ENCODE measurements at places on chromosomes 7 and 10.

DNA sequence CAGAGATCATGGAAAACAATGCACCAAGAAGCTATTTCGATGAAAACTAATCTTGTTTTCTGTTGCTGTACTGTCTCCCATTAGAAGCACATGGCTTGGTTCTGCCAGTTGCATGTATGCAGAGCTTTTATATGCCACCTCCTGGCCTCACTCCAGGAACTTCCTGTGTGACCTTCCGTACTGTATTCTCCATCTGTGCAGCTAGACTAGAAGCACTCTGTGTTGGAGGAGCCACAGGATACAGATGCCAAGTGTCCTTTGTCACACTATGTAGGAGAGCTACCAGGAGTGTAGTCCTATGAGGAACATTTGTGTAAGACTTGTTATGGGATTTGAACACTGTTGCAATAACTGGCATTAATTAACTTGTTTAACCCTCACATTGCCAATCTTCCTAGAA is 503.5 kb upstream of the TPK1 start:
- DNase-seq: no peak

- DNase-seq: no peak
These were observed 58.3 kb upstream of the COMTD1 start for GRCh38 chr10:75294031-75294437.

- no peak for DNase-seq
These were observed 30.4 kb downstream of the RUNDC3B start for GRCh38 chr7:87658553-87658952.

- no peak for DNase-seq
These were observed 574.8 kb downstream of the ETV1 start for GRCh38 chr7:13414661-13415107.

GRCh38 chr10:65805511-65805910 is 1120.3 kb upstream of the LRRTM3 start:
- no peak for DNase-seq

DNA sequence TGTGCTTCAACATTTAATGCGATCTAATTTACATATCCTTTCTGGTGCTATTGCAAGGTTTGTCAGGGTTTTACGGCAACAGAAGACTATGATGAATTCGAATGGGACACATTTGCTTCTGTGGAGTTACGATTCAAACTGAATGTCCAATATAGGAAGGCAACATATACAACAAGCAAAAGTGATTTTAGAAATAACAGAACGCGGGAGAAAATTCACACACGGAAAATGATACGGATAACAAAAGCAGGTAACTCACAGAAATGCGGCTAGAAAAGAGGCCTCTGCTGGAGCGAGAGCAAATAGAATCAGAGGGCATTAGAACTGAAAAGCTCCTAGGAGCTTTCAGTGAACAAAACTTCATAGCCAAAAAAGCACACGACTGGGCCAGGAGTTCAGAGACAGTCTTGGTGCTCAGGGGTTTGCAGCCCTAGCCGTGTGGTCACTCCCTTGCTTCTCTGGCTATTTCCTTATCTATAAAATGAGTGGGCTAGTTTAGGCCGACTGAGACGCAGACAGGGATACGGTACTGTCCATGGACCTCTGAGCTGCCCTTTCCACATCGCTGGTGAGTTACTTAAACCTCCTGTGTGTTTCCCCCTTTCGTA is 557 bp upstream of the TAX1BP1 start:
- DNase-seq: no peak

DNA sequence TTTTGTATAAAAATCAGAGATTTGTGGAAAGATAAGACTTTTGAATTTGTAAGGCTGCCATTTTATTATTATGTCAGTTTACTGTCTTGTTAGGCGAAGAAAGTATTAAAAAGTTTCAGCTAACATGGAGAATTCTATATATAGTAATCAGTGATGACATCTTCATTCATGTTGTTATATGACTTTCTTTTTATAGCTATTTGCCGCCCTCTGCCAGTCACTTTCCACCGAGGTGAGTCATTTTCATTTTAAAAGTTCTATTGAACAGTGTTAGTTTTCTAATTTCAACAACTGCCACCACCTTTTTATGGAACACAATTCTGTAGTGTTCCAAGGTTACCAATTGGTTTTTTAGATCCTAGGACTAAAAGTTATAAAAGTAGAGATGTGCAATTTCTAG is 11.8 kb downstream of the CUTC start:
- DNase-seq: no peak

GRCh38 chr7:157438121-157439025 is 101.6 kb downstream of the DNAJB6 start:
- no peak for DNase-seq

GRCh38 chr10:44983066-44983894 is 4.7 kb upstream of the DEPP1 start:
- no peak for DNase-seq

- DNase-seq: no peak
These were observed 42.4 kb upstream of the NCAPG2 start for GRCh38 chr7:158746957-158747356.

DNA sequence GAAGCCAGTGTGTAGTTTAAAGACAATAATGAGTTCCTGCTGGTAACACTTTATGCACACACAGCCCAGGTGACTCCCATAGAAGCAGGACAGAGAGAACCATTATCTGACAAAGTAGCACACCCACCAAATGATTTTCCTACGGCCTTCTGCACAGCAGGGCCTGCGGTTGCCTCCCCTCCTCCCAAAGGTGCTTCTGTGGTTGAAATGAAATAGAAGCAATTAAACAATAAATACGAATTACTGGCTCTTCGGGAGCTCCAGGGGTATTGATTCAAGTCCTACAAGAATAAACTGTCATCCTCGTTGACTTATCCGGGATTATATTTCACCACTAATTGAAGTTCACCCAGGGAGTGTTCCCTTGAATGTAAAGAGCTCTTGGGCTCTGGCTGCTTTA is 172.1 kb downstream of the ACTR3B start:
- no peak for DNase-seq

DNA sequence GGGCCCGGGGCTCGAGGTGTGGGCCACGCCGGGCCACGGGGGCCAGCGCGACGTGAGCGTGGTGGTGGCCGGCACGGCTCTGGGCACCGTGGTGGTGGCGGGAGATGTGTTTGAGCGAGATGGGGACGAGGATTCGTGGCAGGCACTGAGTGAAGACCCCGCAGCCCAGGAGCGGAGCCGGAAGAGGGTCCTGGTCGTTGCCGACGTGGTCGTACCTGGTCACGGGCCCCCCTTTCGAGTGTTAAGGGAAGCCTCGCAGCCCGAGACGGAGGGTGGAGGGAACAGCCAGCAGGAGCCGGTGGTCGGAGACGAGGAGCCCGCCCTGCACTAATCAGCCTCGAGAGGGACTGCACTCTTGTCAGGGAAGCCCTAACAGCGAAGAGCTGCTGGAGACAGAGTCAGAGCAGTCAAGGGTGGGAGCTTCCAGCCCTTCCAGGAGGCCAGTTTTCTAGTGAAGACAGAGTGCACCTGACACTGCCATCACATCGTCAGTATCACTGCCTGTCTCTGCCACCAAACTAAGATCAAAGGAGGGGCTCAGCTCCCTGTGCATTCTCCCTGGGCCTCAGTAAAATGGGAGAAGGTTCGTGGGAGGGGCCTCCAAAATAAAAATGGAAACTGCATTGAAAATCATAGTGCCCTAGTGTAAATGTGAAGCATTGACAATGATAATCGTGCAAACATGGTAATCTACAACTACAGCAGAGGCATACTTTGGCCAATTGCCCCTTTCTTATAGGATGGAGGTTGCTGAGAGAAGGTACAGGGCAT is 1.3 kb downstream of the MBLAC1 start:
- no peak for DNase-seq

GRCh38 chr10:35635576-35635975 is 6.5 kb downstream of the FZD8 start:
- DNase-seq: peak; percentile 9

DNA sequence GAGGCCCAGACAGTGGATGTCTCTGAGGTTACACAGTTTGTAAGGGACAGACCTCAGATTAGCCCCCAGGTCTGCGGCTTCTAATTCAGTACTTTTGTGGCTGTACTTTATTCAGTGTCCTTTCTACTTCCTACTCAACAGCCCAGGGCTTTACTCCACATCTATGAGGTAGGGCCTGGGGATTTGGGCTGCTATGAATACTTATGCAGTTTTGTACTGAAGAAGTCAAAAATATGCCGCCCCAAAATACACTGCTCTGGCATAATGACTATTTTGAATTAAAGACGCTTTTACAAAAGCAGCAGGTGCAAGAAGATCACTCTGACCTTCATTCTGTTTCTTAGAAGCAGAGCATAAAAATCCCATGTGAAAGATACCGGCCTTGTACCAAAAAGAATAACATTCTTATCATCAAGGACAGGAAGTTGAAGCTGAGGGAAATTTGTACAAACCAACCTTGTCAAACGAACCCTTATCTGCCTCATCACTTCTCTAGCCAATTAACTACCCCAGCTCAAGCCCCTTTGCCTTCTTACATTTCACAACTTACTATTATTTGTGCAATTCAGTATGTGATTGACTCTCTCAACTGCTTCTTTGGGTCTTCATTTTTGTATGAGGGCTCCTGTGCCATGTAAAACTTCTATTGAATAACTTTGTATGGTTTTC is 26.1 kb upstream of the TRUB1 start:
- DNase-seq: no peak

DNA sequence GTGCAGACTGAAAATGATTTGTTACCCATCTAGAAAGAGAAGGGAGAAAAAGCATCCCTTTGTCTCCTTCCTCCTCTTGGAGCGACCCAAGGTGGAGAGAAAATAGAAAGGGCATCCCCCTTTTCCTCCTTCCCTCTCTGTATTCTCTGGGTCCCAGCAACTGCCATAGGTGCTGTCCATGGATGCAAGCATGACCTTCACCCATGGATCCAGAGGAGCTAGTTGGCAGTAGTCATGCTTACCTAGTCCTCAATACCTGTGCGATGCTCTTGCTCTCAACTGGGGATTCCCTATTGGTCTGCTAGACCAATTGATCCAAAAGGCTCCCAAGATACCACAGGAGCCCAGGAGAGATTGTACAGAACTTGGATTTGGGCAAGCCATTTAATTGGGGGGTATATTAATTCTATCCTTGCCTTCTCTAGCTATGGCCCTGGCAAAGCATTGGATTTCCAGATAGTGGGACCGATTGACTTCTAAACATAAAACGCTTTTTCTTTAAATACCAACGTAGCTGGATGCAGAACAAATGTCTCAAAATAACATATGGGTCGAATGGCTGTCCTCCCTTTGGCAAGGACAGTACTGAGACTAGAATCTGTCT is 547.8 kb upstream of the IGFBP3 start:
- no peak for DNase-seq

- no peak for DNase-seq
These were observed 41.3 kb upstream of the AOAH start for GRCh38 chr7:36765605-36766004.

- no peak for DNase-seq
These were observed 301.9 kb downstream of the CDK14 start for GRCh38 chr7:90897961-90898469.

DNA sequence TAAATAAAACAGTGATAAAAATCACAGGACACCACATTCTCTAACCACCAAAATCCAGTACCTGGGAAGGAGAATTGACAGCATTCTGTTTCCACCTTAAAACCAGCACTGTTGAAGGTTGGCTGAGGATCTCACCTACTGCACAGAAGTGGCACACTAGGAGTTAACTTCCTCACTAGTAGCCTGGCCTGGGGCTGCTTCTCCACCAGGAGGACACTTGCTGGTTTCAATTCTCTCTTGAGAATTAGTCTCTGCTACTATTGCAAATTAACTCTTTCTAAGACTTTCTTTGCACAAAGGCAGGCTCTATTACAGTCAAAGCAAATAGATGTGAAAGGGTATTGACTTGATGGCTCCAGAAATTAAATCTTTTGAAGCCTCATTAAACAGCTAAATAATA is 2.3 kb upstream of the CTTNBP2 start:
- DNase-seq: no peak

GRCh38 chr7:157177333-157177982 is 38.7 kb downstream of the UBE3C start:
- no peak for DNase-seq

- no peak for DNase-seq
These were observed 146.6 kb downstream of the SH2D4B start for GRCh38 chr10:80684259-80684658.

- DNase-seq: no peak
These were observed 246.1 kb downstream of the REEP3 start for GRCh38 chr10:63767138-63767801.

DNA sequence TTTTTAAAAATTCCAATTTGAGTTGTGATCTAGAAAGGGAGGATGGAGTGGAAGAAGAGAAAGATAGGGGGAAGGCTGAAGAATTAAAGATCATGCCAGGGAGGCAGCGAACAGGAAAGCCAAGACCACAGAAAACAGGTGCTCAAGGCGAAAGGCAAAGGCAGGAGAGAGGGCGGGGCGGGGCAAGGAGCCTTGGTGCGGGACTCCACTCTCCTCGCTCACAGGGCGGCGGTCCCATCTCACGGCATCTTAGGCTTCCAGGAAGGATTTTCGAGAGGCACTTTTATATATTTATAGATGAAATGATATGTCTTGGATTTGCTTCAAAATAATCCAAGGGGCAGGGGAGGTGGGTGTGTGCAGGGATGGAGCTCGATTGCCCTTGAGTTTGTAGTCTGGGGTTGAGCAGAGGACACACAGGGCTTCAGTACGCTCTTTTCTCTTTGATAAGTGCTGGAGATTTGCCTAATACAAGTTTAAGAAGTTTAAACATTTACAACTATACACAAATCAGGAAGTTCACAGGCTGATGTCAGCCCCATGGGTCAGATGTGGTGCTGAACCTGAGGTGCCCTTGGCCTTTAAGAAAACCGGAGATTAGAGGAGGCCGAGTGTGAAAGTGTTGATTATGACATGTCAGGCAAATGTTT is 161.1 kb downstream of the PRKAG2 start:
- DNase-seq: no peak

DNA sequence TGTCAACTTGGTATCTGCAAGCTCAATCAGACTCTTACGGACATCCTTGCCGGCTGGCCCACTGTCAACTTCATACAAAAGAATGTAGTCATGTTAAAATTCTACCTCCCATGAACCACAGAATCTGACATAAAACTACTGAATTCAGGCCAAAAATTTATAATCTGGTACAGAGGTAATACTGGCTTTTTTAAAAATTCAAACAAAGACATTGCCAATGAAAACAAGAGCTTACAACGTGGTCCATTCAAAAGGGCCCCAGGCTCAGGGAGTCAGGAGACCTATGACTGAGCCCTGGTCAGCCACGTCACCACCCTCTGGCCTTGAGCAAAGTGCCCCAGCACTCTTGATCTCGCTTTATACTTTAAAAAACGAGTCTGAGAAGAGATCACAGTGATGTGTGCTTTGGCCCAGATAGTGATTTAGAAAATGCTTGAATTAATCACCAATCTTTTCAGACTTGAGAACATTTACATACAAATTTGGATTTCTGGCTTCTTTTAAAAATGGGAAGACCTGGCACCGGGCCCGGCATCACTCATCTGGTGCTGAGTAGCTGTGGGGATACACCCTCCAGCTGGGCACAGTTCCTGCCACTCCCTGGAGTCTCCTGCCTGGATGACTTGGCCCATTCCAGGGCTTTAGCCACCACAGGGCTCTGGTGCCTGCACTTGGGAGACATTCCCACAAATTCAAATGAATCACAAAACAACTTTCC is 94.1 kb downstream of the PIP4K2A start:
- no peak for DNase-seq

All from effector CD4-positive, alpha-beta T cell (primary cell).